ENCODE measurements at places on chromosomes 6 and 20.

GRCh38 chr6:25695671-25696070, 43.7 kb downstream of the SCGN start:
- no peak for DNase-seq

DNA sequence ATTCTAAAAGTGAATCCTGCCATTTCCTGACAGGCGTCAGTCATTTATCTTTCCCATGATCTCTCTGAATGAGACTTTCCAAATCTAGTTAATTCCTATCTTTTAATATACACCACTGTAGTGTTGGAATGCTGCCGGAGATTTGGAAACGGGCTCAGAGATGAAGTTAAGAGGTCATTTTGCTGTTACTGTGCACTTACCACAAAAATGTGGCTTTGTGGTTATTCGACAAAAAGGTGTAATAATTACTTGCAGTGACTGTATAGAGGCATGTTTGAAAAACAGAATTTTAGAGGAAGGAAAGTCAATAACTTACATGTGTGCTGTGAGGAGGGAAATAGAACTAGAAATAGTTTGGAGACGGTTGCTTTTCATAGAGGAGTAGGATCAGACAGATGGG, 460.2 kb upstream of the BTBD3 start:
- DNase-seq, result no peak

- no peak for DNase-seq
Measured at GRCh38 chr20:18904624-18905023, 91.0 kb downstream of the SCP2D1 start.

- no peak for DNase-seq
Measured at GRCh38 chr6:152587473-152587872, 49.7 kb downstream of the SYNE1 start.

DNA sequence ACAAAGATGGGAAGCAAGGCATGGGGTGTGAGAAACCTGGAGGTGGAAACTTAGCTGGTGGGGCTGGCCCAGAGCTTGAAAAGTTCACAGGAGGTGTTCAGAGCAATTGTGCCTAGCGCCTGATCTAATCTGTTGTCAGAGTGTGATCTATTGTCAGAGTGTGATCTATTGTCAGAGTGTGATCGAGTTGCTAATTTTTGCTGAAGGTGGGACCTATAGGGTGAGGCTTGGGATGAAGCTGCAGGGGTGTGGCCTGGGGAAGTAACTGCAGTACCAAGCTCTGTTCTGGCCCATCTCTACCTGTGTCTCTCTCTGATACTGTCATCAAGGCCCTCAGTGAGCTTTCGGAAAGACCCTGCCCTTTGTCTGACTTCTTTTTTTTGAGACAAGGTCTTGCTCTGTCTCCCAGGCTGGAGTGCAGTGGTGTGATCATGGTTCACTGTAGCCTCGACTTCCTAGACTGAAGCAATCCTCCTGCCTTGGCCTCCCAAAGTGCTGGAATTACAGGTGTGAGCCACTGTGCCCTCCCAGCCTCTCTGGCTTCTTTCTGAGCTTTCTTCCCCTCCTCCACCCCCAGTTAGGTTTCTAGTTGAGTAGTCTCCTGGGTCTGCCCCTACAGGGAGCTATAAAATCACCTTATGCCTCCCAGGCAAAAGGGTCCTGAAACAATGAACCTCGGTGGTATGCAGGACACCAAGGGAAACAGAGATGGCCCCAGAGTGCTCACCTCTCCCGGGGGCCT, 150.8 kb upstream of the RNF24 start:
- no peak for DNase-seq

DNA sequence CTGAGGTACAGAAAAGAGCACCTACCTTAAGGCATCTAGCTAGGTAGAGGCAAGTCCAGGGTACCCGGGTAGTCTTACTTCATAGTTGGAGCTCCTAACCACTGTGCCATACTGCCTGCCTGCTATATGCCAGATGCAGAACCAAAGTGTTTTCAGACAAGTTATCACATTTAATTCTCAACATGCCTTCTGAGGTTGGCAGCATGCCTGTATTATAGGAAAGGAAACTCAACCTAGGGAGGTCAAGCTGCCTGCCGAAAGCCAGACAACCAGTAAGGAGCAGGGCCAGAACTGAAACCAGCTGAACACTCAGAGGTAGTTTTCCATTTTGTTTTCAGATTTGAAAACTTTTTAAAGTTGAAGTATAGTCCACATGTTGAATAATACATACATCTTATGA, 5.4 kb downstream of the CTNNBL1 start:
- no peak for DNase-seq

DNA sequence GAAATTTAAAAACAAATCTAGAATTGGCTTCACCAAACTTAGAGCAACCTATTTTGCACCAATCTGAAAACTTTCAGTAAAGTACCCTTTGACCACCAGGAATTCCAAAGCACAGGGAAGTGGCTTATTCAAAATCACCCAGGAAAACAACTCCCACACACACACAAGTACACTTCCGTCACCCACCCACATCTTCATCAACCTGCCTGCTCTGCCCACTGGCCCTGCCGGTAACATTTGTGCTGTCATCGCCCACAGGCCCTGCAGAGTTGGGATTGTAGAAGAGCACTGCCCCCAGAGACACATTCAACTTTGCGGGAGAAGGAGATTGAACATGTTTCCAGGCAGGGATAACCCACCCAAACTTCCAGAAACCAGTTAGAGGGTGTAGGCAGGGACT, 19.3 kb upstream of the SCML4 start:
- DNase-seq, result no peak

DNA sequence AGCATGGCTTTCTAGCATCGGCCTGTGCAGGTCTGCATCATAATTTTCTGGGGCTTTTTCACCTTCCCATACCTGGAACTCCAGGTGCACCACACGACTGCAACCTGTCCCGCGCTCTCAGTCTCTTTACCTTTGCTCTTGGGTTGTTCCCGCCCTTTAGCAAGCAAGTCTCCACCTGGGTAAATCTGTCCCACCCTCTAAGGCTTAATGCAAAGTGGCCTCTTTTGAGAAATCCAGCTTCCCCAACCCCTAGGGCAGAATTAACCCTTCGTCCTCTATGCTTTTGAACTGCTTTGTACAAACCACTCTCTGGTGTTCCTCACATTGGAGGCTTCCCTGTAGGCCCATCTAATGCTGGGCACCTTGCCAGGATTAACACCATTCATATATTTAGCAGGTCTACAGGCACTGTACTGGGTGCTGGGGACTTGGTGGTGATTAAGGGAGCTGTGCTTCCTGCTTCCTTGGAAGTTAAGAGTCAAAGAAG, 2.8 kb downstream of the ITPR3 start:
- DNase-seq, result no peak

DNA sequence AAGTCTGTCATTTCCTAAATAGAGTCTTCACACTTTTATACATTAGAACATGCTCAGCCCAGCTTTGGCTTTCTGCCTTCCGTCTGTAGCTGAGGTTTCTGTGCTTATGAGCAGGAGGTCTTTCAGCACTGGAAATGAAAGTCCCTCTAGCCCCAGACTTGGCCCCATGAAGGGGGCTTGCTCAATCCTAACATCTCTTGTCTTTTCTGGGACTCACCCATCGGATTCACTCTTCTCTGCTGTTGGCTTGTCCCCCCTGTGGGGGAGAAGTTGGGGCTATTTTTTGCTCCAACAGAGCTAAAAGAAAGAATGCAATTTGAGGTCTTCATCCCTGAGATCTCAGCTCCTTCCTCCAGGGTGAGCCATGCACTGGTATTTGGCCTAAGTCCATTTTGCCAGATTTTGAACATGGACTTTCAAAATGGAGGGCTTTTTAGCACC, 177.7 kb downstream of the MRPL14 start:
- no peak for DNase-seq

Data from NCI-H774 (cell line).